ENCODE measurements at places on chromosomes 1 and 21. TPM values are rescaled to one million over a fixed set of nuclear protein-coding genes. Genes with fewer than 3 reads are reported as not detected.

Gene SERTAD4
- 25.7 TPM for total RNA-seq

Gene OLFML3
- 264 TPM for total RNA-seq

Gene PROK1
- 0.12 TPM for total RNA-seq

Gene GPR25
- not detected for total RNA-seq

Gene FCN3
- not detected for total RNA-seq

Gene AQP10
- not detected for total RNA-seq

Gene RAB4A
- 15.9 TPM for total RNA-seq

Gene WNT2B
- 9.5 TPM for total RNA-seq

Gene UBE2U
- not detected for total RNA-seq

Gene CYP4B1
- not detected for total RNA-seq

Gene SELENOF
- 121 TPM for total RNA-seq

Gene MATN1
- total RNA-seq = 0.36 TPM

Gene AMPD1
- not detected for total RNA-seq

Gene ITGB2
- total RNA-seq = 3.4 TPM

Gene PTAFR
- total RNA-seq = 0.16 TPM
